A549 treated with Hydrocortisone at 1 μM for 4 hours (cell line): ENCODE measurements at places on chromosomes 4 and X. TPM values are rescaled to one million over a fixed set of nuclear protein-coding genes. Genes with fewer than 3 reads are reported as not detected.

GAGE12F gene
- not detected in 5 replicates for total RNA-seq

SMARCAD1 gene
- 9.0 to 15.3 TPM (median 11.7 TPM) in 5 replicates for total RNA-seq

NR3C2 gene
- total RNA-seq: 0.08 TPM in 1 of 5 replicates, not detected in the others

HOPX gene
- not detected in 5 replicates for total RNA-seq

USP51 gene
- 0.37 to 0.71 TPM (median 0.59 TPM) in 5 replicates for total RNA-seq

NIPAL1 gene
- 0.45 to 0.77 TPM (median 0.62 TPM) in 5 replicates for total RNA-seq

IL1RAPL1 gene
- not detected in 5 replicates for total RNA-seq

CT45A3 gene
- 0.26 TPM in 1 of 5 replicates, not detected in the others for total RNA-seq

ZNF185 gene
- 6.9 to 9.0 TPM (median 7.5 TPM) in 5 replicates for total RNA-seq

GPR50 gene
- 0.13 to 0.32 TPM (median 0.24 TPM) in 5 replicates for total RNA-seq

CLOCK gene
- total RNA-seq: 3.5 to 5.9 TPM (median 5.5 TPM) in 5 replicates

DDX60 gene
- 2.0 to 2.9 TPM (median 2.3 TPM) in 5 replicates for total RNA-seq

MAPK10 gene
- total RNA-seq: 0.23 to 0.74 TPM (median 0.53 TPM) in 5 replicates

GIMD1 gene
- total RNA-seq: not detected in 5 replicates

EIF2S3 gene
- total RNA-seq: 118 to 207 TPM (median 131 TPM) in 5 replicates

PDE5A gene
- total RNA-seq: 0.28 to 0.47 TPM (median 0.39 TPM) in 5 replicates
